CD4-positive, alpha-beta T cell treated with Interleukin-17A for 1 hour (primary cell): ENCODE measurements at places on chromosomes 1 and 21.

- DNase-seq: peak; percentile 56
Measured at GRCh38 chr1:152654110-152654509, 9.1 kb upstream of the LCE2D start.

GRCh38 chr21:29053656-29054055, 19.8 kb downstream of the CCT8 start:
- DNase-seq: no peak

DNA sequence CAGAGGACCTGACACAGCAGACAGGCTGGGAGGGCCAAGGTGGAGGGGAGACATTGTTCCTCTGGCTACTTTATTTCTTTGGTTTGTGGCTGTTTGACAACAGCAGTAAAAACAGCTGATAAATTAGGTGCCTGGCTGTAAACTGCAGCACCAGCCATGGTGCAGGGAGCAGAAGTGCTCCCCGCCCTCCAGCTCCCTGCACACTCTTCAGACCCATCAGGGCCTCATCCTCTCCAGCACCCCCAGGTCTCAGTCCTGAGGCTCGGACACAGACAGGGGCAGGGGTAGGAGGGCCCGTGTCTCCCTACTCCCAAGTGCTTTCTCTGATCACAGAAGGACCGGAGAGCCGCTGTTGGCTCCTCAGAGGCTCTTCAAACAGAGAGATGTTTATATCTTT, 17.7 kb upstream of the LRRN2 start:
- DNase-seq: no peak

DNA sequence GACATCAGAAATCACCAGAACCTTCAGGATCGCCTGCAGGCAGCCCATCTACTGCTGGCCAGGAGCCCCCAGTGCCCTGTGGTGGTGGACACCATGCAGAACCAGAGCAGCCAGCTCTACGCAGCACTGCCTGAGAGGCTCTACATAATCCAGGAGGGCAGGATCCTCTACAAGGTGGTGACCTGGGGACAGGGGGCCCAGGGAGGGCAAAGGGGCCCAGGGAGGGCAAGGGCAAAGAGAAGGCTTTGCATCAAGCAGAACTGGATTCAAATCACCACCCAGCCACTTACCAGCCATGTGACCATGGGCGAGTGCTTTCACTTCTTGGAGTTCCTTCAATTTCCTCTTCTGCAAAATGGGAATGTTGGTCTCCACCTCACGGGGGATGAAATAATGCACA, 12.1 kb downstream of the DIO1 start:
- DNase-seq: no peak

GRCh38 chr1:37410815-37411214, 63.6 kb upstream of the ZC3H12A start:
- DNase-seq: no peak

- no peak for DNase-seq
Measured at GRCh38 chr1:243501002-243501401, 245.2 kb downstream of the SDCCAG8 start.

DNA sequence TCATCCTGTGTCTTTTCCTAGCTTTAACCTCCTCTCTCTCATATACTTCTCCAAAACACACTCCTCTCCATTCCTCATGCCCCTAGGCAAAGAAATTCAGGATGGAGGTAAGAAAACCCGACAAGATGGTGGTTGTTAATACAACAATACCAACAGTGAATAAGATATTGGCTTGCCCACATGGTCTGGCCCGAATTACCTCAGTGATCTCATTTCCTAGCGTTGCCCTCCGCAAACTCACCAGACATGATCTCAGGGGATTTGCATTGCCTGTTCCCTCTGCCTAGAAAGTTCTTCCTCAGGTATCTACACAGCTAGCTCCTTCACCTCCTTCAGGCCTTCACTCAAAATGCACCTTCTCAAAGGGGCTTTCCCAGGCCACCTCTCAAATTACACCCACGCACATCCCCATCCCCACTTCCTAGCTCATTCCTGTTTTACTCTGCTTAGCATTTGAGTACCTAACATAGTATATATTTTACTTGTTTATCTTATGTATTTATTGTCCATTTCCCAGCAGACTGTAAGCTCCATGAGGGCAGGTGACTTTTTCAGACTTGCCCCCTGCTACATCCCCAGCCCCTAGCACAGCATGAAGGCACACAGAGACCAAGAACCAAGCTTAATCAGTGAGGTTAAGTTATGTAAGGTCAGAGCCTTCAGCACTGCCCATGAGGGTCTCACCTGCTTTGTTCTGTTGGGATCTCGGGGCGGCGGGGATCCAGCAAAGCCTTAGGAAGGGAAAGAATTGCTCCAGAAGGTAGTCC, 10.2 kb upstream of the UBR4 start:
- DNase-seq: no peak

GRCh38 chr1:31010086-31010989, 55.2 kb downstream of the PUM1 start:
- DNase-seq: no peak

GRCh38 chr1:159780583-159781582, at the start of gene DUSP23:
DUSP23 (plus strand) TSS chr1:159780962; CDS start chr1:159781101, 139 bp downstream.
- DNase-seq: peak; percentile 99

DNA sequence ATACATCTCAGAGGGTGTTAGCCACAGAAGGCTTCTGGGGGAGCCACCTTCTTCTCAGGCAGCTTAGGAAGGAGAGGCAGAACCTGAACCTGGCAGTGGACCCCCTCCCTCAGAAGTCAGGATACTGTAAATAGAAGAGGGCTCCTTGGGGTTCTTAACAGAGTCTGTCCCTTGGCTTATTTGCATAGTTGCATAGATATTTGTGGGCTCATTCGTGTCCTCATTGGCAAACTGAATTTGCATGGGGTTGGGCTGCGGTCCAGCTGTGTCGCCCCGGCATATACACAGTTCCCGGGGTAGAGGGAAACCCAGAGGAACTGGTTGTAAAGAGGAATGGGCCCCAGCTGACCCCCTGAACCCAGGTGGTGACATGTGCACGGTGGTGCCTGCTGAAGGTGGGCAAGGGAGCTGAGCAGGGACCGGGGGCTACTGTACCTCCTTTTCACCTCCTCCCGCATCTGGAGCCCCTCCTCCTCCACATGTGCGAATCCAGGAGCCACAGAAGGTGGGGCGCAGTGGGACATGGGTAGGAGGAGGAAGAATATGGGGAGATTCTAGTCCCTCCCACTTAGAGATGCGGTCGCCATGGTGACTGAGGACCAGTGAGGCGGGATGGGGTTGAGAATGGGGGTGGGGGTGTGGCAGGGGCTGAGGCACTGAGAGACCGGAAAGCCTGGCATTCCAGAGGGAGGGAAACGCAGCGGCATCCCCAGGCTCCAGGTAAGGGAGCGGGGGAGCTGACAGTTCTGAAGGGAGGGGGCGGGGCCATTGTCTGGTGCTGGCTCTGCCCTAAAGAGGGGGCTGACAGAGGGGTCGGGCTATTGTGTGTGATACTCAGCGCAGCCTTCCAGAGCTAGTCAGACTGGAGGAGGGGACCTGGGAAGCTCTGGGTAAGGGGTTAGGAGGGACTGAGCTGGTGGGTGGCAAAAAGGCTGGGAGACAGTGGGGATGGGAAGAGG, 3.7 kb upstream of the SEMA4A start:
- no peak for DNase-seq

GRCh38 chr21:45283035-45283610, 4.6 kb downstream of the POFUT2 start:
- no peak for DNase-seq

- no peak for DNase-seq
Measured at GRCh38 chr1:176888471-176889032, 276.0 kb downstream of the ASTN1 start.

- DNase-seq: no peak
Measured at GRCh38 chr1:114390960-114391359, 120.0 kb downstream of the TRIM33 start.
